Activated B cell treated with CpG ODN at 0.5 μM for 24 hours (primary cell): ENCODE measurements at places on chromosomes 2 and 18. TPM values are rescaled to one million over a fixed set of nuclear protein-coding genes. Genes with fewer than 3 reads are reported as not detected.

- no peak for DNase-seq
Observed at GRCh38 chr2:181821049-181821448, 70.5 kb upstream of the ITPRID2 start.

DNA sequence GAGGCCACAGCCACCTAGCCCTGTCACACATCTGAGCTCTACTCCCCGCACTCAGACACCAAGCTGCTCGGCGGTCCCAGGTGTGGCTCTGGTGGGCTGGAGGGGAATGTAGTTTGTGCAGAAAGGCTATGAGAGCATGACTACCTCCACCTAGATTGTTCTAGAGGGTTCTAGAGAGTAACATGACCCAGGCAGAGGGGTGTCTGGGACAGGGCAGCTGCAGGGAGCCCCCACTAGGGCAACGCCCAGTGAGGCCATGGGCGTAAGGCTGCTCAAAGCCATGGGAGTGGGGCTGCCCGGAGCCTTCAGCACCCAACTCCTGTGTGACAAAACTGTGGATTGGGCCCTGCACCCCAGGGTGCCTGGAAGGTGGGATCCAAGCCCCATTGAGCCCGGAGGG, 511.4 kb upstream of the MYT1L start:
- no peak for DNase-seq

Gene MBP
- 88.0 and 92.7 TPM in 2 replicates for total RNA-seq

Gene UGP2
- total RNA-seq: 69.8 and 73.5 TPM in 2 replicates

DNA sequence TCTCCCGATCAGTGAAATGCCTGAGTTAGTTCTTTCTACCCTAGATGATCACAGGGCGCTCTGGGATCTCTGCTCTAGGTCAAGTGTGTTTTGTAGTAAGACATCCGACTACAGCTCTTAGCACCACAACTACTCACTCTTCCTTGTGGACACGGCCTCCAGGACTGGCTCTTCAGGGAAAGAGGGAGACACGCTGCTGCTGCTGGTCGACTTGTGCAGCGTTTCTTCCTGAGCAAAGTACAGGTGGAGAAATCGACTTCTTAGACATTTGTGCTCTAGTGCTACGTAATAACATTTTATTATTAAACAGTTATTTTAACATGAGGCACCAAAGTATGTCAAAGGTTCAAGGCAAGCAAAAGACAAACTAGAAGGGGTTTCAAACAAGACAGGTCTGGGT, 57.0 kb downstream of the PRELID3A start:
- no peak for DNase-seq

Gene IL36RN
- not detected in 2 replicates for total RNA-seq

Gene ANKRD62
- total RNA-seq: not detected in 2 replicates

Gene KLHL14
- 41.7 and 46.5 TPM in 2 replicates for total RNA-seq

DNA sequence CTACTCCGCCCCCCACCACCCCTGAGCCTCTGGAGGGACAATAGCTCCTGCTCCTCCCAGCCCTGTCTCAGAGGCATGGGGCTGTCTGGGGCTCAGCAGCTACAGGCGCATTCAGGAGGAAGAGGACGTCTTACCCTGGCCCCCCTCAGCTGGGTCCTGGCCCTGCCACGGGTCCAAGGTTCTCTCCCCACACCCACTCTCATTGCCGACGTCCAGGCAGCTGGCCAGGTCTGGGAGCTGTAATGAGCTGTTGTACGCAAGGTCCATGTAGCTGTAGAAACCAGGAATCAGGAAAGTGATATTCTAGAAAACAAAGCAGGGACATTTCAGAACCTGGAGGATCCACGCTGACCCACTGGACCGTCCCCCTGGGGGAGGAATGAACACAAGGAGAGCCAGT, 13.5 kb downstream of the PASK start:
- DNase-seq: no peak

DNA sequence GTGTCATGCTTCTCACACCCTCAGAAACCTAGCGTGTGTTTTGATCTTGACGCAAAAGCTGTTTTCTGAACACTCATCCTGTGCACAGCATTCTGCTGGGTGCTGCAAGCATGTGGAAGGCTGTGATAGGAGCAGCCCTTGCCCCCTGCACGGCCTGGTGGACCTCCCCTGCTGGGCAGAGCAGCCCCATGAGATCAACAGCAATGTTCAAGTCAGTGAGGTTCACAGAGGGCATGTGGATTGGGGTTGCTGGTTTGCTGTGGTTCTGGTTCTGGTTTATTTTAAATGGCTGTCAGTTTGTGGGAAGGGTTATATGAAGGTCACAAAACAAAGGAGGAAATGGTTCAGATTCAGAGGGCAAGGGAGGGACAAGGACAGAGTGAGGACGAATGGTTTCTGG, 71.3 kb downstream of the SOWAHC start:
- no peak for DNase-seq

DNA sequence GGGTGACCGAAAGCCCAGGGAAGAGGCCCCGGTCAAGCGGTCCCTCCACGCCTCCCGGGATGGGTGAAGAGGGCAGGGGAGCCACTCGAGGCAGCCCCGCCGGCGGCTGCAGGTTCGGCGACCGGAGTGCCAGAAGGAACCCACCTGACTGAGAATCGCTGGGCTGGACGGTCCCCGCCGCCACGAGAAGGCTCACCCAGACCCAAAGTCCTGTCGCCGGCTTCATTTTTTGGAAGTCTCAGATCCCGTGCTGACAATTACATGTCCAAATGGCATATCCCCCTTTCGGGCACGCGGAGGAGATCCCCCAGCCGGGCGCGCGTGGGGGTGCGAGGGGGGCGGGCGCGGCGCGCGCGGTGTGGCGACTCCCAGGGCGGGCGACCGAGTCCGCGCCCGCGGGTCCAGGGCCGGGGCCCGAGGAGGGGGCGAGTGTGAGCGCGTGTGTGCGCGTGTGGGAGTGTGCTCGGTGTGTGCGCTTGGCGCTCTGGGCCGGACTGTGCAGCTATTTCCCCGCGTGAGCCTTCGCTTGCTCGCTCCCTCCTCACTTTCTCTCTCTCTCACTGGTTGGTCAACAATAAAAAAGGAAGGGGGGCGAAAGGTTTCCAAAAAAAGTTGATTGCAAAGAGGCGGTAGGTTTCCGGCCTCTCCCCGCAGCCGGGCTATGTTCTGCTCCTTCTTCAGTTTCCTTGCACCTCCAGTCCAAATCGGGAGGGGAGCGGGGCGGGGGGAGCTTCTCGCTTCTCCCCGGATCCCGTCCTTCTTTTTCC, at the start of gene ERBB4:
TSS of gene ERBB4 (minus strand) at position 498 of the 767 bp plus-strand sequence. CDS start at position 226, 272 bp downstream.
- DNase-seq: no peak

DNA sequence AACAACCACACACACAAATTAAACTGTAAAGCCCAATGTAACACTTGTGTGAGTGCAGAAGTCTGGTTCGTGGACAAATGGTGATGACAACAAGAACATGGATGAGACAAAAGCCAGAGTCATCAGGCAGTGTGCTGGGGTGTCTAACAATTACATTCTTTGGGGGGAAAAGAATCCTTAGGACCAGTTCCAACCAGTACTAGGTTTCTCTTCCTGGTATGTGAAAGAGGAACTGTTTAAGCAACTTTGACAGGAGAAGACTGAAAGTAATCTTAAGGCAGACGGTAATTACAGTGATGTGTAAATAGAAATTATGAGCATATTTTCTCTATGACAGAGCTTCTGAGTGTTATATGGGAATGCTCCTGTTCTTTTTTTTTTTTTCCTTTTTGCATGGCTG, 133.4 kb downstream of the AFF3 start:
- DNase-seq: no peak

Gene UGT1A5
- total RNA-seq: not detected in 2 replicates

DNA sequence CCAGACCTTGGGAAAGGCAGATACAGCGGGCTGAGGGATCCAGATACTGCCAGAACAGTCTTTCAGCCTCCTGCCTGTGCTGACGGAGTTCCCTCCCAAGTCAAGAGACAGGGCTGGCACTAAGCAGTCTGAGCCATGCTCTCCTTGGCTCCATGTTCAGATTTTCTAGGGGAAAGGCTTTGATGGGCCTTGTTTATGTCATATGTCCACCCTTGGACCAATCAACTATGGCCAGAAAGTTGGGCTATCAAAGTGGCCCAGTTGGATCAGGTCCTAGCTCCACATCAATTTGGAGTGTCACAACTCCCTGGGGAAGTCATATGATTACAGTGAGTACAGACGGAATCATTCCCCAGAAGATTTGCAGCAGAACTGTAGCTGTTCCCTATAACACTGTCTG, 152.0 kb downstream of the GREB1L start:
- DNase-seq: no peak

GRCh38 chr2:225069966-225070365, 27.7 kb upstream of the DOCK10 start:
- no peak for DNase-seq

DNA sequence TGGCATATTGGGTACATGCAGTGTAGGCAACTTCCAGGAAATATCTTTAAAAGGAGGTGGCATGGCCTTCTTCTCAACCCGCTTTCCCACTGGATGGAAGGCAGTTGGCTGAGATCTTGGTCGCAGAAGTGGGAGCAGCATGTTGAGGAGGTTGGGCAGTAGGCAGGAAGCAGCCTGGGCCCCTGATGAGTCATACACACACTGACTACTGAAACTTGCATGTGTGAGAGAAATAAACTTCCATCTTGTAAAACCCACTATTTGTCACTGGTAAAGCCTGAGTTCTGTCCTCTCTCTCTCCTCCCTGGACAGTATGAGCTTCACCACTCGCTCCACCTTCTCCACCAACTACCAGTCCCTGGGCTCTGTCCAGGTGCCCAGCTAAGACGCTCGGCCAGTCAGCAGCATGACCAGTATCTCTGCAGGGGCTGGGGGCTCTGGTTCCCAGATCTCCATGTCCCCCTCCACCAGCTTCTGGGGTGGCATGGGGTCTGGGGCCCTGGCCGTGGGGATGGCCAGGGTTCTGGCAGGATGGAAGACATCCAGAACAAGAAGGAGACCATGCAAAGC, 233.8 kb upstream of the SPRED2 start:
- no peak for DNase-seq

DNA sequence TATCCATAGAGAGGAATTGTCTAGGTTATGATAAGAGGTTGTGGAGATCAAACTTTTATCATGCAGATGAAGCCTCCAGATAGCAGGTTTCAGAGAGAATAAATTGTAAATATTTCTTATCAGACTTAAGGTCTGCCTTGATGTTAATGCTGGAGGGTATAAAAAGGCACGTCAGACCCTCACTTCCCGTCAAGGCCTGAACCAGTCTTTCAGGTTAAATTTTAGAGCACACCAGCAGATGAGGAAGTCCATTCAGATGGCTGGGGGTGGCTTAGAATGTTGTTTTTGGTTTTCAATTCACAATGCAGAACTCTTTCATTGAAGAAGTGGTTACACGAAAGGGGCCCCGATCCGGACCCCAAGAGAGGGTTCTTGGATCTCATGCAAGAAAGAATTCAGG, 144.4 kb upstream of the FBXO11 start:
- no peak for DNase-seq

Gene LRP2
- total RNA-seq: not detected in 2 replicates

DNA sequence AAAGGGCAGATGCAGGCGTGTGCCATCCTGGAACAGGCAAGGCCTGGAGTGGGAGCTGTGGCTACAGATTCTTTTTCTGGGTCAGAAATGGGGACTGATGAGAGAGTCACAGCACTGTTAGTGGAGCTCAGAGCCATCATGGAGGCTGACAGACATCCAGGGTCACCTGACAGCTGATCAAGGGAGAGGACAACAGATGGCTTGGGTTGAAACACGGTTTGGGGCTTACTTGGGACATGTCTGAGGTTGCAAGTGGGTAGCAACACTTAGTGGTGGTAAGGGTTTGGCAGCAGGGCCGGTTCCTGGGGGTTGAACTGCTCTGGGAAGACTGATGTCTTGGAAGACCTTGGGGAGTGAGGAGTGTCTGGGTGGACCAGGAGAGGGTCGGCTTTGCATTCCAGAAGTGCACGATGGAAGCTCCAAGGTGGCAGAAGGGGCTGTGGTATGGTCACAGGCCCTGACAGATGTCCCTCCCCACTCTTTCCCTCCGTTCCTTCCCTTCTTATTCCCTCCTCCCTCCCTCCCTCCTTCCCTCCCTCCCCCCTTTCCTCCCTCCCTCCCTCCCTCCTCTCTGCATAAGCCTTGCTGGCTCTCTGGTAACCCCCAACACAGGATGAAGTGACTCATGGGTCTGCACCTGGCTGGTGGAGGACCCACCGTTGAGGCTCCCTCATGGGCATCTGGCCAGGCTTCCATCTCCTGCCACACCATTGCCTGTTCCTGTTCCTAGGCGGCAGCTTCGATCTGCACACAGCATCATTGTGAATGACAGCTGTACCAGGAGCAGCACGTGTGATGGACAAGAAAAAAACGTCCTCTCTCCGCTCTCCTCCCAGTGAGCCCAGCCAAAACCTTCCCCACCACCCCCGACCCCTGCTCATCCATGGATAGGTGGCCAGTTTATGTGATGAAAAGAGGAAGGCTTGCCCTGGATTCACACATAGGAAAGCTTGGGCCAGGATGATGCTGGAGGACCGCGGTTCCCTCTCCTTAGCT, 63.8 kb upstream of the RPL31 start:
- no peak for DNase-seq

DNA sequence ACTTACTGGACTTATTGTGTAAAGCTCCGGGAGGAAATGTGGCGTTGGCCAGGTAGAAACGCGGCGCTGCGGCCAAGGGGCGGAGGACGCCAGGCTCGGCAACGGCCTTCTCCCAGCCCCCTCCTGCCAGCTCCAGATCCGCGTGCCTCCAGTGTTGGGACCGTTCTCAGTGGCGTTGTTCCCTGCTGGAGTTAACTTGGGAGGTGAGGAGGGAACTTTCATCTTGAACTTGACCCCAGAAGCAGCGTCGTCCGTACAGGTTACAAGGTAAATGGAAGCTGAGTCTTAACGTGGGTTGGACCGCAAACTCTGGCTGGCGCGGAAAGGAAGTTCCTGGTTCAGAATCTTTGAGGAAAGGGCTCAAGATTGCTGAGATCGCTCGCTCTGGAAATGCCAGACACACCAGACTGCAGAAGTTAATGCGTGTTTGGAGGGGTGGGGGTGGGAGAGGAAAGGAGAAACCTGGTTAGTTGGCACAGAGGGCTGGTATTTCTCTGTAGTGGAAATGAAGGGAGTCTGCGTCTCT, 1.3 kb downstream of the TANC1 start:
- no peak for DNase-seq

DNA sequence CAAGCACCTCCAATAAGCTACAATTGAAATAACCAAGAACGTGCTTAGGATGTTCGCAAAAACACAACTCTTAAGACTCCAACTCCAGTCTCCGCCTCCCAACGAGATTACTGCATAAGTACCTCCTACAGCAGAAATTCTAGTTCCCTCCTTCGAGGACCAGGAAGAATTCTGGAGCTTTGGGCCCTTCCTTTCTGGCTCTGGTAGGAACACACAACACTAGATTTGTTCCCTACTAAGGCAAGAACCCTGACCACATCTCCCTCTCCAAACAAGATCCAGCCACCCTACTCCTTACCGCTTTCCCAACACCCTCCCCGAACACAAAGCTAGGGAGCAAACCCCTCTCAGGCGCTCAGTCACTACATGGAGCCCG, 721 bp downstream of the ADAM17 start:
- DNase-seq: no peak
